MCF 10A (cell line): ENCODE measurements at places on chromosomes 2 and 18. TPM values are rescaled to one million over a fixed set of nuclear protein-coding genes. Genes with fewer than 3 reads are reported as not detected.

- no peak for DNase-seq
These were observed 118.1 kb downstream of the EPB41L3 start for GRCh38 chr18:5425721-5426120.

The LBX2 gene
- total RNA-seq: not detected in 2 replicates

- DNase-seq: no peak
These were observed 149.4 kb upstream of the SLC1A4 start for GRCh38 chr2:64839844-64840243.

- DNase-seq: no peak
These were observed 233.4 kb upstream of the GALNT5 start for GRCh38 chr2:157024129-157024528.

- DNase-seq: no peak
These were observed 97.1 kb upstream of the FAM98A start for GRCh38 chr2:33696234-33696633.

DNA sequence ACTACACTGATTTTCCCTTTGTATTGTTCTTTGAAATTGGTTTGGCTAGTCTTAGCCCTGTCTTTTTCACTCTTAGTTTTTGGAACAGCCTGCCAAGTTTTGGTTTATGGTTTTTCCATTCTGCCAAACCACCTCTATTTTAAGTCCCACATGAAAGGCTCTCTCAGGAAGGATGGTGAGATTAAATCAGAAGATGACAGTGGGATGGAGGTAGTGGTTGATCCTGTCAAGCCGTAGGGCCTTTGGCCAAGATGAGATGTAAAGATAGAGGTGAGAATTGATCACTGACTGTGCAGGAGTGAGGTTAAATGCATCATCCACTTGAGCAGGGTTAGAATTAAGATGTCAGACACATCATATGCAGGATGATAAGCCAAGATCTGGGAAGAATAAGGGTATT lies 948.5 kb downstream of the SLC4A3 start:
- DNase-seq: no peak

The CMPK2 gene
- 0.40 TPM in 1 of 2 replicates, not detected in the other for total RNA-seq

DNA sequence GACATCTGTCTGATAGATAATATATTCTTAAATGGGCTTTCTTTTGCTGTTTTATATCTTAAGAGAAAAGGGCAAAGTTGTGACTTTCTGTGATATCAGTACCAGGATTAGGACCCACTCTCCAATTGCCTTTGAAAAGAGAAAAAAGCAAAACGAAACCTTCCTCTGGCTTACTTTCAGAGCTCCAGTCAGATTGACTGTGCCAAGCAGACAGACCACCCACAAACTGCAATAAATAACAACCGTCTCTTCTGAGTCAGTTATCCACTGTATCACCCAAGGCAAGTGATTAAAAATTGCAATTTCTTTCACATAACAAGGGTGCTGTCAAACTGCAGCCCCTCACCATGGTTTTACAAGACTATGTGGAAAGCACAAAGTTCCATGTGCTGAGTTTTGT lies 230.5 kb upstream of the SETBP1 start:
- no peak for DNase-seq

The TUBA3E gene
- not detected in 2 replicates for total RNA-seq

GRCh38 chr2:137969418-137969765 lies 5.1 kb downstream of the HNMT start:
- DNase-seq: peak; percentile 92

DNA sequence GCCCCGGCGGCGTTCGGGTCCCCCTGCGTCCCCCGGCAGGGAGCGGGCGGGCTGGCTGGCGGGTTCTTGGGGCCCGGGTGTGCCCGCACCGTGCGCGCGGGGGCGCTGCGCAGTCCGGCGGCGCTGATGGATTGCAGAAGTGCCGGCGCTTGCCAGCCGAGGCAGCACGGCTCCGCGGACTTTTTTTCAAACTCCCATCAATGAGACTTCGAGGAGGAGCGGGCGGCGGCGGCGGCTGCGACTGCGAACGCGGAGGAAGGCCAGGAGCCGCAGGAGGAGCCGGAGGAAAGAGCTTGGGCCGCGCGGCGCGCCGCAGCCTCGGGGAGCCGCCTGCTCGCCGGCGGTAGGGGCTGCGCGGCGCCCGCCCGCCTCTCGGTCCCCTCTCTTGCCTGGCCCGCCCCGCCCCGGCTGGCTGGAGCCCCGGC lies at the start of gene GLI2:
Gene GLI2, plus strand, starts transcription at position 123 of the 425 bp plus-strand sequence. CDS start 61,453 bp downstream, outside the sequence.
- peak; percentile 70 for DNase-seq

The GPR75 gene
- 4.0 and 5.2 TPM in 2 replicates for total RNA-seq

DNA sequence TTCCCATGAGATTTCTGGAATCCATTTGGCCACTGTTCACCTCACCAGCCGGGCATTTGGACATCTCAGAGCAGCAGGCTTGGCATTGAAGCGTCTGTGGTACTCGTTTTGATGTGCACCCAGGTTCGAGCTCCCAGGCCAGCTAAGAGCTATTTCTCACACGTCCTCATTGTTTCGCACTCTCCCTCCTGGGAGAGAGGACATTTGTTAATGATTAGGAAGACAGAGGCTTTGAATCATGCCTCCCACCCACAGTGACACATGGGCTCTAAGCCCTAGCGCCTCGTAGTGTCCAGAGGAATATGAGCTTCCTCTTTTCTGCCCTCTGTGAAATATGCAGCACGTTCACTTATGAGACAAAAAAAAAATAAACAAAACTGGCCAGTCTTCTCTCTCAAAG lies 361.8 kb downstream of the RND3 start:
- no peak for DNase-seq

- peak; percentile 92 for DNase-seq
These were observed 68.0 kb downstream of the ZFP36L2 start for GRCh38 chr2:43158259-43158880.

GRCh38 chr2:134782792-134783191 lies 55.6 kb upstream of the ACMSD start:
- DNase-seq: no peak

The AKAIN1 gene
- not detected in 2 replicates for total RNA-seq

The ASPRV1 gene
- total RNA-seq: 0.20 and 0.23 TPM in 2 replicates

DNA sequence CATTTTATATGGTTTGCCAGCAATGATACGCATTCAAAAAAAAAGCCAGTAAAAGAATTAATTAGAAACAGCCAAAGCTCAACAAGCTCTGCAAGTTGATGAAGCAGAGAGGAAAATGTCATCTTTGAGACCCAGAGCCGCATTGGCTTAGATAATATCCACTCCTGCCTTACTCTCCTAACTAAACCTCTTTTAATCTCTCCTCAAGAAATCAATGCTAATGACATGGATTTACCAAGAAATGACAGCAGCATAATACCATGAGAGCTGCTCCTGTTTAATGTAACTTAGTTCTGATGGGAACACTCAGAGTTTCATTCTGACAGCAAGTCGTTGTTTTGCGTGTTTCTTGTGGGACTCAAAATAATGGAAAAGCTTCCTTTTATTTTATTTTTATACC lies 1099.4 kb upstream of the PIK3C3 start:
- DNase-seq: no peak

The ABCG8 gene
- total RNA-seq: not detected in 2 replicates

The GATA6 gene
- 6.7 and 14.0 TPM in 2 replicates for total RNA-seq

The SULT1C4 gene
- not detected in 2 replicates for total RNA-seq

- DNase-seq: no peak
These were observed 3.9 kb upstream of the SRBD1 start for GRCh38 chr2:45614871-45615415.

- DNase-seq: peak; percentile 9
These were observed 324.0 kb downstream of the TXNL1 start for GRCh38 chr18:56314396-56314795.

DNA sequence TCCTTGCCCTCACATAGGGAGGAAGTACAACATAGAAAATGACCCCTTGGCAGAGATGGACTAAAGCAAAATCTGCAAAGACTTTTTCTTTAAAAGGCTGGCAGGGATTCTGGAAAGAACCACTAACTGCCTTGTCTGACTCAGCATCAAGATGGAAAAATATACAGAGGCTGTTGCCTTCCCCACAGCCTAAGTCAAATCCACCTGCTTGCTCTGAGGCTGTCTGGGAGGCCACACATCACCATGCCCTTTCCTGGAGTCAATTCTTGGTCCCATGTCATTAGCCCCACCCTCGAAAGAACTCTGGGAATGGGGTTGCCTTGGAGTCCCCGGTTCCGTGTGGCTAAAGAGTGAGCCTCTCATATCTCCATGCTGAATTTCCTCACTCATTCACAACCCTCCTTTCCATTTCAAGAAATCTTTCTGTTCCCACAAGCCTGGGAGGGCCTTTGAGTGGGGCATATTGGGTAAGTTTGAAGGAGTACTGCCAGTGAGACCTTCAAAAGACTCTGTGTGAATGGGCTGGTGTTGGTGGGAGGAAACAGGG lies 39.4 kb downstream of the BMP10 start:
- no peak for DNase-seq

The FBXO48 gene
- total RNA-seq: 1.7 and 2.1 TPM in 2 replicates

GRCh38 chr18:57780706-57781347 lies 22.3 kb downstream of the ATP8B1 start:
- peak; percentile 85 for DNase-seq

- no peak for DNase-seq
These were observed 76.2 kb downstream of the C18orf54 start for GRCh38 chr18:54433857-54434256.

GRCh38 chr2:24920809-24921441 lies 888 bp upstream of the ADCY3 start:
- peak; percentile 43 for DNase-seq

The SPDYA gene
- total RNA-seq: 2.6 and 2.8 TPM in 2 replicates

The MAL gene
- total RNA-seq: not detected in 2 replicates

DNA sequence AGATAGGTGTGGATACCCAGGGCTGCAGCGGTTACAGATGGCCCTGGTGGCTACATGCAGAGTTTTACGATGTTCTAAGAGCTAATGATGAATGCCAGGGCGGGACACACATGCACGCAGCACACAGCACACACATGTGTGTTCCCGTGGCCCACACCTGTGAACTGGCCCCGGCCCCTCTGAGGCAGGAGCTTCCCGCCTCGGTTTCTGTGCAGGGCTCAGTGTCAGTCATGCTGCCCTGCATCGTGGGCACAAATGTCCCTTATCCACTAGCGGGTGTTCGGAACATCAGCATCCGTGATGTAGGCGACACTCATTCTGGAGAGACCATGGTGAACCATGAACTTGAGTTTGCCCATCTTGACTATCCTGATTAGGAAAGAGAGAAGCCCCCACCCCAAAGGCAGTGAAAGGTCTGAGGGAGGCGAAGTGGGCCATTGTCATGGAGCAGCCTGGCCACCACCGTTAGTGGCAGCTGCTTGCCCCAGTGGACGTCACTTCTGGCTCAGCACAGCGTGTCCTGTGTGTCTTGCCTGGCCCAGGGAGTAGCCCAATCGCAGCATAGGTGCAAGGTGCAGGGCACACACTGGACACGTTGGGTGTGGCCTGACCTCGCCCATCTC lies 43.8 kb downstream of the DCDC2C start:
- DNase-seq: no peak

GRCh38 chr2:159712929-159713420 lies 669 bp downstream of the MARCHF7 start:
- DNase-seq: peak; percentile 28

- no peak for DNase-seq
These were observed 143.3 kb upstream of the TACR1 start for GRCh38 chr2:75342504-75343175.

The ANKMY1 gene
- total RNA-seq: 19.5 and 22.2 TPM in 2 replicates

- DNase-seq: no peak
These were observed 1702.6 kb upstream of the LRRTM1 start for GRCh38 chr2:82007071-82007664.

The TMEM150A gene
- 12.5 and 14.5 TPM in 2 replicates for total RNA-seq

The DYNAP gene
- total RNA-seq: 0.59 and 0.86 TPM in 2 replicates

The RTP5 gene
- not detected in 2 replicates for total RNA-seq

The HSBP1L1 gene
- 46.6 and 49.4 TPM in 2 replicates for total RNA-seq

- DNase-seq: peak; percentile 3
These were observed 61.3 kb downstream of the UGP2 start for GRCh38 chr2:63903003-63903402.

DNA sequence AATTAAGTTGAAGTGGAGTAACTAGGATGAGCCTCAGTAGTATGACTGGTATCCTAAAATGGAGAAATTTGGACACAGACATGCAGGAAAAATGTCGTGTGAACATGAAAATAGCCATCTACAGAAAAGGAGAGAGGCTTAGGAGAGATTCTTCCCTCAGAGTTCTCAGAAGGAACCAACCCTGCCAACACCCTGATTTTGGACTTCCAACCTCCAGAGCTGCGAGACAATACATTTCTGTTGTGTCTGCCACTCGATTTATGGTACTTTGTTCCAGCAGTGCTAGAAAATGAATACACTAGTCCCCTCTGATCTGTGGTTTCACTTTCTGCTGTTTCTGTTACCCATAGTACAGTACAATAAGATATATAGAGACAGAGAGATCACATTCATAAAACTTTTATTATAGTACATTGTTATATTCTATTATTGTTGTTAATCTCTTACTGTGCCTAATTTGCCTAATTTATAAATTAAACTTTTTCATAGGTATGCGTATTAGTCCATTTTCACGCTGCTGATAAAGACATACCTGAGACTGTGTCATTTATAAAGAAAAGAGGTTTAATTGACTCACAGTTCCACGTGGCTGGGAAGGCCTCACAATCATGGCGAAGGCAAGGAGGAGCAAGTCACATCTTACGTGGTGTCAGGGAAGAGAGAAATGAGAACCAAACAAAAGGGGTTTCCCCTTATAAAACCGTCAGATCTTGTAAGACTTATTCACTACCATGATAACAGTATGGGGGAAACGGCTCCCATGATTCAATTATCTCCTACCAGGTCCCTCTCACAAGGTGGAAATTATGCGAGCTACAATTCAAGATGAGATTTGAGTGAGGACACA lies 41.3 kb downstream of the PLEKHA3 start:
- DNase-seq: no peak

GRCh38 chr2:158777077-158777476 lies 18.0 kb upstream of the DAPL1 start:
- no peak for DNase-seq

The ERICH2 gene
- 7.2 and 22.4 TPM in 2 replicates for total RNA-seq

DNA sequence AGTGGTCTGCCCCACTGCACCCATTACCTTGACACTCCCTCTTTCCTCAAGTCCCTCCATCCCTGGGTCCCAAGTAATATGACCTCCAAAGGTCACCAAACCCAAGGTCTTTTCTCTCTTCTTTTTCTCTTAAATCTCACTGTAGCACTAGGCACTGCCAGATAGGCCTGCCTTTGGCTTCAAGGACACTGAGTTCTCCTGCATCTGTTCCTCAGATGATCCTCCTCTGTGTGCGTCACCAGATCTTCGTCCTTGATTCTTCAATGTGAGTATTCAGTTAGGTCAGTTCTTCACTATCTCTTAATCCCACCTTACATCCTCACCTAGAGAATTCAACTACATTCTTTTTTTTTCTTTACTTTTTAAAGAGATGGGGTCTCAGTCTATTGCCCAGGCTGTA lies 249.2 kb downstream of the NBAS start:
- no peak for DNase-seq

- DNase-seq: no peak
These were observed 118.0 kb upstream of the MSTN start for GRCh38 chr2:190180313-190181122.

DNA sequence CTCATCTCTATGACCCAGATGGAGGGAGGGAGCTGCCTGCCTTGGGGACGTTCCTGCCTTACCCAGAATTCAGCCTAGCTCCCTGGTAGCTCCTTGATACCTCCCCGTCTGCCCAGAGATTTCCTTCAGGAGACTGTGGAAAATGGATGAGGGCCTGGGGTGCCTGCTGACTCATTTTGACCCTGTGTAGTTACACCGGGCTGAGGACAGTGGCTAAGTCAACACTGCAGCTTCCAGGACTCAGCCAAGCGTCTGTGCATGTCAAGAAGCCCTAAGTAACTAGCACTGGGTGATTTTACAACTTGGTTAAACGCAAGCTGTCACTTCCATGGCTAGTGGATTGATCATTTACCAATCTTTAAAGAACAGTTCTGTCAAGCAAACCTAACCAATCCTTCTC lies 23.3 kb upstream of the EPAS1 start:
- DNase-seq: no peak

The RAPH1 gene
- 78.0 and 79.8 TPM in 2 replicates for total RNA-seq
